Smooth muscle cell of the brain vasculature (primary cell): ENCODE measurements at places on chromosomes 11 and 22.

DNA sequence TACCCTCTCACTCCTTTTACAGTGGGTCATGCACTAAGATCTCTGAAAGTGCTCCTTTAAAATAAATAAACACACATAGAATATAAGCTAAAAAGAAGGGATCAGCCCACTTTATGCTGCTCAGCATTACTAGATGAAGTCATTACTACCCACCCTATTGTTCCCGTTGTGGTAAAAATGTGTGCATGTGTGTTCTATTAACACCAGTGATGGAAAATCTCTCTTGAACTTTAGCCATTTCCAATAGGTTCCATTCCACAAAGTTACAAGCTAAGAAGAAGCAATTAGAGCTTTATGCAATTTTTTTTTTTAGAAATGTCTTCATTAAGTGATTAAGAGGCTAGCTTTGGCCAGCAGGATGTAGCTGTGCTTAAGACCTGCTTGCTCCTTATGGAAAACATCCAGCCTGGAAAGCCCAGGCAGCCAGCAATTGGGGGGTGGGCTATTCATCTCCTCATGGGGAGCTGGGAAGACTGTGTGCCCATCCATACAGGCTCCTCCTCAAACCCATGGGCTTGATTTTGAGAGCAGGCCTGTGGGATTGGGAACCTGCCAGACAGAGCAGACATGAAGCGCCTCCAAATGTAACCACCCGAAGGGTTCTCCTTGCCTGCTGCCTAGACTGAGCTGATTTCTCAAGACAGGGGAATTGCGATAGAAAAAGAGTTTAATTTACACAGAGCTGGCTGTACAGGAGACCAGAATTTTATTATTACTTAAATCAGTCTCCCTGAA lies 92.9 kb upstream of the PARVA start:
- DNase-seq, result no peak

GRCh38 chr11:69295995-69296889 lies 2.3 kb downstream of the MYEOV start:
- no peak for DNase-seq

DNA sequence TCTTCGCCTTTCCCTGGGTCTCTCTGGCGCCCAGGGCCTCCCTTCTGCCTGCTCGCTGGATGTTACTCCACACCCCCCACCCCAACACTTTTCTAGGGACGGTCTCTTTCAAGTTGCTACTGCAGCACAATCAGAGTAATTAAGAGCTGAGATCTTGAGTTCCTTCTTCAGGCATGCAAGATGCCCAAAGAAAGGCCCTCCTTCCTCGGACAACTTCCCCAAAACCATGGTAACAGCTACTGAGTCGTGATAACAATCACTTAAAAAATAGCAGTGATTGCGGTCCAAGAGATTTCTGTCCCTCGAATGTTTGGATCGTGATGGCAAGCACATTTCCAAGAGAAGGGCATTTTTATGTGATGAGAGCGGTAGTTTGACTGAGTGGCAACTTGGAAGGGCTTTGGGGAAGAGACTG lies 638 bp upstream of the TENM4 start:
- no peak for DNase-seq

GRCh38 chr11:119335091-119335654 lies 846 bp downstream of the RNF26 start:
- DNase-seq, result no peak

- DNase-seq, result no peak
Measured at GRCh38 chr22:40094485-40094884, 83.2 kb upstream of the TNRC6B start.

DNA sequence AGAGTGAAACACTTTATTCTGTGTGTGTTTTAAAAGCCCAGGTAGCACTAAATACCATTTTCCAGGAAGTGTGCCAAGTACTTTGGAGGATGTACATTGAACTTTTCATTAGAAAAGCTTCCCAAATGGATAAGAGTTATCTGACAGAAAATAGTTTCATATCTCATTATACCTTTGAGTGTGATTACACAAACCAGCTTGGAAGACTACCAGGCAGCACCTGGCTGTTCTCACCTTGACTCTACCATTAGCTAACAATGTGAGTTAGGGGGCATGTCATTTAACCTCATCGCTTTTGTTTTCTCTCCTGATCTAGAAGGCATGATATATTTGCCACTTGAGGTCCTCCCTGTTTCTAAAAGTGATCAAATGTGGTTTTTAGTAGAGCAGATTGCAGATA lies 50.2 kb downstream of the GRM5 start:
- DNase-seq, result no peak

GRCh38 chr11:84437071-84437980 lies 1151.2 kb upstream of the CCDC90B start:
- no peak for DNase-seq

DNA sequence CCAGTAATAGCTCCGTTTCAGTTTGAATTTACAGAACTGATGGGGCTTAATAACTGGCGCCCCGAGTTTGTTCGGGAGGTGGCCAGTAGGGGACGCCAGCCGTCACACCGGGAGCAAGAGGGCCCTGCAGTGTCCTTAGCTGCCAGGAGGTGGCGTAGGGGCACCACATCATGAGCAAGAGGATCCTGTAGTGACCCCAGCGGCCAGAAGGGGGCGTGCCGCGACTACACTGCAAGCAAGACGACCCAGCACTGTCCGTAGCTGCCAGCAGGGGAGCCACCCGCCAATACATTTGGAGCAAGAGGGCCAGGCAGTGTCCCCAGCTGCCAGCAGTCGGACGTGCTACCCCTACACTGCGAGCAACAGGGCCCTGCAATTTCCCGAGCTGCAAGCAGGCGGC lies 663.7 kb upstream of the B3GAT1 start:
- DNase-seq, result no peak

DNA sequence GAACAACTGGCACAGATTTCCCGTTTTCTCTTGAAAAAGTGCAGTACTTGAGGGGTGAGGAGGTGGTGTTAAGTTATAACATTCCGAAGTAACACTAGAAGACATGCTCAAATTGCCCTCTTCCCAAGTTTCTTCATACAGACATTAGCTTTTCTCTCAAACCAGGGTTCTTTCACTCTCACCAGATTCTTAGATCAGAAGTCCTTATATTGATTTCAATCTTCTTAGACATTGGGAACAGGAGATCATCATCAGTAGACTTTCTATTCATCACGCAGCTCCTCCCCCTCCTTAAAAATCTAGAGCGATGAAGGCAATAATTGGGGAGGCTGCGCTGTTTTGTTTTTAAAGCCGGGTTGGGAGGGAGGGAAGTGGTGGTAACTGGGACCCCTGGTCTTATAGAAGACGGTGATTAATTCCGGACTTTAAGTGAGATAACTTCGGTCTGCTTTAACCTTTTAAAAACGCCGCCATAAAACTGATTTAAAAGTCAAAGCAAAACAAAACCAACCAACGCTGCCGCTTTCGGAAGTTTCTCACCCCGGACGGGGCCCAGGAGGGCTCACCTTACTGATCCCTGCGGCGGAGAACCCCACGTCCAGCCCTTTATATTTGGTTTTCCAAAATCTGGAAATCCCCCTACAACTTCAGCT lies 665 bp downstream of the USP28 start:
- no peak for DNase-seq

DNA sequence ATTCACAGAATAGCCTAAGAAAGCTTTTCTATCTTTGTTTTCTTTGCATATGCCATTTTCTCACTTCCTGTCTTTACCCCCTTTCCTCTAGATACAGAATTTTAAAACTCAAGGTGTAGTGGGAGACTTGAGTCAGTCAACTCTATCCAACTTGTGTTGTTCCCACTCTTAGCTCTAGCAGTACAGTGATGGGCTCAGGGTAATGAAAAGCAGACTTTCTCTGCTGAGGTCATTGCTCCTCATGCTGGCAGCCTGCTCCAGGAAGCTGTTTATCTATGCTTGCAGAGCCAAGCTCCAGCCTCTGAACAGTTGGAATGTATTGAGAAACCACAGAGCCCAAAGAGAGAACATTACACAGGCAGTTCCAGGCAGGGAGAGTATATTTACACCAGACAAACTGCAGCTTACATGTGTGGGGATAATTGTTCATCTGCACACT lies 68.1 kb downstream of the CSTPP1 start:
- DNase-seq, result peak; percentile 95

DNA sequence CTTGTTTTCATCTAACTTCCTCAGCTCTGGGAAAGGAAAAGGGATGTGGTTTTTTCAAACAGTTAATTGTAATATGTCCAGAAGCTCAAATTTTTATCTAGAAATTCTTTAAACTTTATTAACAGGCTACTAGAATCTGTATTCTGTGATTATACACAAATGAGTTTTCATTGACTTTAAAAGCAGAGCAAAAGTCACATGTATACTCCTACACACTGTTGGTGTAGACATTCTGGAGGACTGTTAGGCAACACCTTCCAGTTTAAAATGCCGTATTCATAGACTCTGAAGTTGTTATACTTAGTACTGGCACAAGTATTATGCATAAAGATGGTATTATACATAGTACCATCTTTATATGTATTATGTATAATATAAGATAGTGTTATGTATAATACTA lies 64.9 kb downstream of the SPECC1L start:
- no peak for DNase-seq

DNA sequence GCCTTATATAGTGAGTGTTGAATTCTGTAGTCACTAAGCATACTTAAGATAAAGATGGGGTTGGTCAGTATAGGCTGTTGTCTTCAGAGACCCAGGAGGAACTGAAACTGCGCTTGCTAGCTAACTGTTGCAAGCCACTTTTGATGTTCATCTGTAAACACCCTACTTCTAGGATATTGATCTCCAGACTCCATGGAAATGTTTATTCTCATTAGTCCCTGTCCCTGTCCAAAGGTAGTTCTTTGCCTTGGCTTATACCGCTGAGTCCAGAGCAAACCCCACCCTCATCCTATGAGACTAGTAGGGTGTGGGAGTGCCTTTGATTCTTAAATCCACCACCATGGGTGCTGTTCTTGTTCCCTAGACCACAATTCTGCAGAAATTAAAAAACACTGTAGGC lies 36.4 kb downstream of the DEPDC5 start:
- DNase-seq, result no peak

GRCh38 chr22:45552580-45553350 lies 50.1 kb downstream of the FBLN1 start:
- peak; percentile 68 for DNase-seq

- no peak for DNase-seq
Measured at GRCh38 chr11:21896746-21897602, 295.9 kb upstream of the ANO5 start.

GRCh38 chr11:94020777-94021481 lies at the start of gene HEPHL1:
HEPHL1 (plus strand) TSS chr11:94021354; CDS start chr11:94021369, 15 bp downstream.
- no peak for DNase-seq

DNA sequence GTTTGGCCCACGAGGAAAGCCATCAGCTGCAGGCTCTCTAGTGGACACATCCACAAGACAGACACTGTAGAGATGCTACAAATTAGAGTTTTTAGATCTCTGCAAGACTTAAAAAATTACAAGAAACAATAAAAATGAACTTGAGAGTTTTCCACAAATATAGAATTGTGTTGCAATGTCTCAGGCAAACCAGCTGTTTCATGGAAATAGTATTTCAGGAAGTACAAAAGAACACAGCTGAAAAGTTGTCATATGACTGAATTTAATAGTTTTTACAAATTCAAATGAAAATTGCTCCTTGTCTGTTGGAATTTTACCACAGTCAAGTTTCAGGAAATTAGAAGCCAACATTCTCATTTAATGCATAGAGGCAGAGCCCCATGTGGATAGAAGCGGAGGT lies 184.5 kb upstream of the PITPNB start:
- no peak for DNase-seq

DNA sequence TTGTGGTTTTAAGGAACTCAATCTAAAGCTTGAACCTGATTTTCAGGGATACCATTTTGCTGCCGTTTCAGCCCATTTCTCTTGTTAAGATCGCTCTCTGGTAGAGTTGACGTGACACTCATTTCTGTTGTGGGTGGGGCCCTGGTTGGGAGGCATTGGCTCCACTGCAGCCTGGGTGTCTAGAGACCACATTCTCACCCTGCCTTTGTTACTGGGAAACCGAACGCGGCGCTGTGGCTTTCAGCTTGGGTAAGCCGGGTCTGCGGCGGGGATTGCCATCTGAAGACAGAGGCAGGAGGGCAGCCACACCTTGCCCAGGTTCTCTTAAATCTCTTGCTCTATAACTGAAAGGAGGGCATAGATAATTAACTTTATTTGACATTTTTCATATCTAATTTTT lies 3.2 kb downstream of the EHF start:
- DNase-seq, result no peak

- DNase-seq, result no peak
Measured at GRCh38 chr11:126357055-126357962, 1.8 kb downstream of the ST3GAL4 start.

- DNase-seq, result peak; percentile 77
Measured at GRCh38 chr11:86041975-86042378, 26.9 kb downstream of the PICALM start.

DNA sequence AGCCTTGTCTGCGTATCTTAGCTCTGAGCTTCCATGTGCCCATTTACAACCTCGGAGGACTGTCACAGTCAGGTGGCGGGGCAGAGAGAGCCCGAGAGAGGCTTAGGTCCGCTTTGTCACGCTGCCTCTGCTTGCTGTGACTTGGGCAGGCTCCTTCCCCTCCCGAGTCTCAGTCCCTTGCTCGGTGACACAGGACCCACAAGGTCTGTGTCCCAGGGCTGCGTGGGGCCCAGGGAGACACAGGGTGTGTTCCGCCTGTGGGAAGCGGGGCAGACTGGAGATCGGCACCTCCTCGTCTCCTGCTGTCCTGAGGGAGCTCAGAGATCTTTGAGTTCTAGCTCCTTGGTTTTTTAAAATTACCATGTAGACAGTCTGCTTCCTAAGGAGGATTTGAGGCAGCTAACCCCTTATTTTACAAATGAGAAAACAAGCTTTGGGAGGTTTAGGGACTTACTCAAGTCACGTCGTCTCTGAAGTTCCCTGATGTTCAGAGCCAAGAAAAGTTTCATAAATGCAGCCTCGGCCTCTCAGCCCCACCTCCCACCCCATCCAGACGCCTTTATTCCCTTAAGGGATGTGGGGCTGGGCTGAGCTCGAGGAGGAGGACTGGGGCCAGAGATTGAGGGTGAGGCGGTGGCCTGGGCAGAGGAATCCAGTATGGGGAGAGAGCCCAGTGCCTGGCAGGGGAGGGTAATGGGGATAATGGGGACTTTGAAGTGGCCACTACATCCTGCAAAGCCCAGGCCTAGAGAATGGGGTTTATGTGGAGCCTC lies 103.6 kb downstream of the NECTIN1 start:
- DNase-seq, result no peak

- DNase-seq, result no peak
Measured at GRCh38 chr11:74460065-74460464, 7.3 kb downstream of the KCNE3 start.

DNA sequence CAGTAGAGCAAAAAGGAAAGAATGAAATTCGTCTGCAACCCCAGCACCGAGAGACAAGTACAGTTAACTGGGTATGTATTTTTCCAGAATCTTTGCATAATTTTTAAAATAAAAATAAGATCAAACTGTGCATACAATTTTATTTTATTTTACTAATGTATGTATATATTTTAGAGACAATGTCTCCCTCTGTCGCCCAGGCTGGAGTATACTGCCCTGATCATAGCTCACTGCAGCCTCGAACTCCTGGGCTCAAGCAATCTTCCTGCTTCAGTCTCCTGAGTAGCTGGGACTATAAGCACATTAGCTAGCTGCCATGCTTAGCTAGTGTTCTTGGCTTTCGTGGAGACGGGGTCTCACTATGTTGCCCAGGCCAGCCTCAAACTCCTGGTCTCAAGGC lies 18.8 kb upstream of the DRD2 start:
- DNase-seq, result no peak
